ENCODE measurements at places on chromosomes 3 and 15.

- DNase-seq, result no peak
These were observed 5.3 kb downstream of the ATP1B3 start for GRCh38 chr3:141881702-141882101.

DNA sequence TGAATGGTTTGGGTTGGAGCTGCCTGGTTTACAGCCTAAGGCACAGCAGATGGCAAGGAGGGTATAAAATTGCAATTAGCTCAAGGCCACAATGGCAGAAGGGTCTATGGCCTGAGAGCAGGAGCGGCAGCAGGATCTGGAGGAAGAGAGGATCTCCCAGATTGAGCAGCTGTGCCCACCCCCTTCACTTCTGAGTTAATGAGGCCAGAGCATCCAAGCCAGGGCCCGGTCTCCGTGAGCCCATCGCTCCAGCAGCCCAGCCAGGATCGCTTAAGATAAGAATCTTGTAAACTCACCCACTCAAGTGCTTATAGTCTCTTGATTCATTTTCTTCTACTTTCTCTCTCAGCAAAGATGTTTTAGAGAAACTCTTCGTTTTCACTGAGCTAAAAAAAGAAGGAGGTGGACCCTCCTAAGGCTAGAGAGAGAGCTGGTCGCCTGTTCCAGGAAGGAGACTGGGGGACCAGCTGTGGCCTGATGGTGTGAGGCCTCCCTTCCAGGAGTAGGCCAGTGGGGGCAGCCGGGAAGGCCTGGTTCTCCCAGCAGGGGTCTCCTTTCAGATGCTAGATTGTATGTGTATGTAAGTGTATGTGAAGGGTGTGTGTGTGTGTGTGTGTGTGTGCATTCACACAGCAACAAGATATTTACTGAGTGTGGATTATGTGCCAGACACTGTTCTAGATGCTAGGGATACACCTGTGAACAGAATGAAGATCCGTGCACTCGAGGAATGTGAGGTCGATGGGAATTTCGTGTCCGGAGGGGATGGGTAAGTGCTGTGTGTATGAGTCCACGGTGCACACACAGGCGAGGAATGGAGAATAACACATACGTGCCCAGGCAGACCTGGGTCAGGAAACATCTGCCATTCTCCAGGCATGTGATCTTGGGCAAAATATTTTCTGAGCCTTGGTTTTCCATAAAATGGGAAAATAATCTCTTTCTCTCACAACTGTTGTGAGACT is 18.6 kb downstream of the MAGEF1 start:
- DNase-seq, result no peak

- DNase-seq, result no peak
These were observed 66.8 kb upstream of the BCHE start for GRCh38 chr3:165903885-165904630.

DNA sequence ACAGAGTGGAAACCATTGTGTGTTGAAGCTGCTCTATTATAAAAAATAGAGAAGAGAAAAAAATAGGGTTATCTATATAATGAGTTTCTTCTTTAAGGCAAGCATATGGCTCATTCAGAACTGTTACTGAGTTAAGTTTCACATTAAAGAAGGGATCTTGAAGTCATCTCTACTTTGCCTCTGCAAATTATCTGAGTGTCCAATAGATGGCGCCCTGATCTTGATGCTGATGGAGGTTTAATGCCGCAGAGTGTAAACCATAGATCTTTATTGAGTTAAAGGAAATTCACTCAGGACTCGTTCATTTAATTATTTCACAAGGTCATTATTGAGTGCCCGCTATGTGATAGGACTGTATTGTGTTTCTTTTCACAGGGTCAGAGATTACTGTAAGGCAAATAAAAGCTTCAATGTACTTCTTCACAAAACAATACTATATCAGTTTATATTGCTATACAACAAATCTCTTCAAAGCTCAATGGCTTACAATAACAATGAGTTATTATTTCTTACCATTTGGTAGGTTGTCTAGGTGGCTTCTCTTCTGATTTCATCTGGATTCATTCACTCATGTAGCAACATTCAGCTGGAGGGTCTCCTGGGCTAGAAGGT is 171.4 kb downstream of the NSUN3 start:
- DNase-seq, result no peak

DNA sequence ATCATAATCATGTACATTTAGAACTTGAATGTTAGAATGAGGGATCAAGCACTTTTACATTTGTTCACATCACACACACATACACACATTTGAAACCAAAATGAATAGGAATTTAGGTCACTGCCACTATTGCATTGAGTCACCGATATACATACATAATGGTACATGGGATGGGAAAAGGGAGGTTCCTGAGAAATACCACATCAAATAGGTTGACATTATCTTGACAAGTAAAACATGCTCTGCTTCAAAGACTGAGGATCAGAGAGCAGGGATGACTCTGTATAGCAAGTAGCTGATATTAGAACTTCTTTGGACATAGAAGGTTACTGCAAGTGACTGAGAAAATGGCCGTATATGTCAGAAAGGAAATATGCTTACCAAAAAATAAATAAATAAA is 847.2 kb downstream of the PLOD2 start:
- no peak for DNase-seq

- no peak for DNase-seq
These were observed 30.0 kb upstream of the GMNC start for GRCh38 chr3:190892395-190892902.

Measured in ecto neural progenitor cell (in vitro differentiated cells).